ENCODE measurements at places on chromosomes 11 and 22.

DNA sequence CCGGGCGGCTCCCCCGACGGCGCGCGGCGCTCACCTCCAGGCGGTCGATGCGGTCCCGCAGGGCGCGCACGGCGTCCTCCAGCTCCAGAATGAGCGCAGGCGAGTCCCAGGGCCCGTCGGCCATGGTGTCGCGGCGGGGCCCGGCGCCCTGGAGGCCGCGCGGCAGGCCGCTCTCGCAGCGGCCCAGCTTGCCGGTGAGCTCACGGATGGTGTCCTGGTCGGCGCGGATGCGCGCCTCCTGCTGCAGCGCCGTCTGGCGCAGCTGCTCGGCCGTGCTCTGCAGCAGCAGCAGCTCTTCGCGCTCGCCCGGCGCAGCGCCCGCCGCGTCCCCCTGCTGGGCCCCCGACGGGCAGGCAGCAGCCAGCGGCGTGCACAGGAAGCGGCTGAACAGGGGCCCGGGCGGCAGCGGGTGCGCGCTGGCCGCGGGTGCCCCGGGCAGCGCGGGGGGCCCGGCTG, 599 bp downstream of the NPTXR start:
- DNase-seq: no peak

DNA sequence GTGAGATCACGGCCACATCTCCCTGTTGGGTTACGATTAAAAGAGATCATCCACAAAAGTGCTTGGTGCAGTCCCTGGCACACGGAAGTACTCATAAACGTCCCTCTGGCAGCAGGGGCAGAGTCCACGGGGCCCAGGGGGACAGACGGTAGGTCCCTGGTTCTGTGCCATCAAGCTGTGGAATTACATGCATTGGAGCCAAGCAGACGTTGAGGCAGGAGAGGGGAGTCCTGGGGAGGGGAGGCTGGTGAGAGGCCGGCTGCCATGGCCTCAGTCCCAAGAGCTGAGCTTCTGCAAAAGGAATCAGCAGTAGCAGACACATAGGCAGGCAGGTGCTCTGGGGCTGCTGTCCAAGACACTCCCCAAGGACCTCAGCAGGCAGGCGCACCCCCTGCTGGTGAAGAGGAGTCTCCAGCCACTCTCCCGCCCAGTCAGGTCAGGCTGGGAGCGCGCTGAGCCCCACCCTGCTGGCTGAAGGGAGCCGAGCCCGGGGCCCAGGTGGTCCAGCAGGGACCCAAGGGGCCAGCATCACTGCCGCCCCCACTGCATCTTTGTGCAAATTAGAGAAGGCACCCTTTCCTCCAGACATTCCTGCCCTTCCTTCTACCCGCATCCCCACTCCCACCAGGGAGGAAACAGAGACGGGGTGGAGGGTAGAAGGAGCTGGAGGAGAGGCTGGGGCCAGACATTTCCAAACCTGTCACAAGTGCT, 7.6 kb upstream of the KCTD17 start:
- DNase-seq: peak; percentile 47

GRCh38 chr11:45810431-45811108, 5.6 kb downstream of the SLC35C1 start:
- no peak for DNase-seq

GRCh38 chr11:12831471-12832202, 157.4 kb downstream of the TEAD1 start:
- DNase-seq: no peak

DNA sequence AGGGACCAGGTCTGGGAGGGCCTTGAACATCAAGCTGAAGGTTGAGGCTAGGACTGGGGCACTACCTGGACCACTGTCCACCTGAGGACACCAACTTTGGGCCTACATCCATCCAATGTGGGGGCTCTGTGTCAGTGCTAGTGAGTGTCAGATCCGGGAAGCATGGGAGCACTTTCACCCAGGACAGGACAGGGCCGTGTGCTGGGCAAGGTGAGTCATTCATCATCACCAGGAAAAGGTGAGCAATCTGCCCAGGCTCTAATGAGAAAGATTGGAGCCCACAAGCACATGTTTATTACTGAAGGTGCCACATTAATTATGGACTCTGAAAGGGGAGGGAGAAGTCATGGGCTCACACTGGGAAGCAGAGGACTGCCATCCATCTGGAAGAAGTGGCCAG, 39.7 kb upstream of the DRD2 start:
- no peak for DNase-seq

DNA sequence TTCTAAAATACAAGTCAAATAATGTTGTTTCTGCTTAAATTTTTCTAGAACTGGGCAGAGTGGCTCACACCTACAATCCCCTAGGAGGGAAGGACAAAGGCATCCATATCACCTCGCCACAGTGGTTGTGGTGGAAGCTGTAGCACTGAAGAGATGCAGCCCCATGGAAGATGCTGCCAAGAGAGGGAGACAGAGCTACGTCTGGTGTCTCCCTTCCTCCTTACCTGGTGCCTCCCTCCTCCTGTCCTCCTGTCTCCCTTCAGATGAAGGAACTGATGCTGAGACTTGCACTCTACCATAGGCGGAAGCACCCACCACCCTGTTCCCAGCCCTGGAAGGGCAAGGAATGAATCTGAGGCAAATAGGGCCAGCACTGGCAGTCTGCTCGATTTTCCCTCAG, 22.3 kb downstream of the MMP27 start:
- peak; percentile 15 for DNase-seq

DNA sequence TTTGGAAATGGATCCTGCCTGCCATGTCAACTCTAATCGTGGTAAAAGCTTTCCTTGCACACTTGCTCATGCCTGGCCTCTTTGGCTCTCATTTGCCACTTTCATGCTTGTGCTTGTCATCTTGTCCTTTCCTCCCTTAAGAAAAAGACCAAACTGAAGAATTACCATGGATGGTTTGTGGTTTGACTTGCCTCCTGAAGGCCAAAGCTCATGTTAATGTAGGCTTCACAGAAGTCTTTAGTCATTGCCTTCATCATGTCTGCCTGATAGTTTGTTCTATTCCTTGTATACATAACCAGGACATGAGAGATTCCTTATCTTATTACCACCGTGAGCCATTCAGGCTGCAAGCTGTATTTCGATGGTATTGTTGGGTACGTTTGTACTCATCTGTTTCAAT, 17.3 kb downstream of the TEAD1 start:
- DNase-seq: no peak

DNA sequence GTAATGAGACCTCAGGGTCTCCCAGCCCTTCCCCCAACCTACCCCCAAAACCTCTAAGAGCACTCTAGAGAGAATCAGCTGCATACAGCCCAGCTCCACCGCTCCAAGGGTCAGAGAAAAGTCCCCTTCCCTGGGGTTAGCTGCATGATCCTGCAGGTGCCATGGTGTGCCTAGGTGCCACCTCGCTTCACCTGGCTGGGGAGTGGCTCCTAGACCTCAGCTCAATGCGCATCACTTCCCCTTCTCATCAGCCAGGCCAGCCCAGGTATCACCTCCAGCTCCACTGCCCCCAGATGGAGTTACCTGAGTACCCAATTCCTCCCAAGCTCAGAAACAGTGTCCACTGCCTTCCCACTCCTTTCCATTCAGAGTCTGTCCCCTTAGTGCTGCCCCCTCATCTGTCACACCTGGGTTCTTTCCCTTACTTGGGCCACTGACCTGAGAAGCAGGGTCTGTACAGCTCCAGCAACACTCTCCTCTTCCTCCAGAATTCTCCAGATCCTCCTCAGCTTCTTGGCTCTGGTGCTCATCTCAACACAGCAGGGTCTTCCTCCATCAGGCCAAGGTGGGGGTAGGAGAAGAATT, 1.3 kb downstream of the STARD10 start:
- no peak for DNase-seq

DNA sequence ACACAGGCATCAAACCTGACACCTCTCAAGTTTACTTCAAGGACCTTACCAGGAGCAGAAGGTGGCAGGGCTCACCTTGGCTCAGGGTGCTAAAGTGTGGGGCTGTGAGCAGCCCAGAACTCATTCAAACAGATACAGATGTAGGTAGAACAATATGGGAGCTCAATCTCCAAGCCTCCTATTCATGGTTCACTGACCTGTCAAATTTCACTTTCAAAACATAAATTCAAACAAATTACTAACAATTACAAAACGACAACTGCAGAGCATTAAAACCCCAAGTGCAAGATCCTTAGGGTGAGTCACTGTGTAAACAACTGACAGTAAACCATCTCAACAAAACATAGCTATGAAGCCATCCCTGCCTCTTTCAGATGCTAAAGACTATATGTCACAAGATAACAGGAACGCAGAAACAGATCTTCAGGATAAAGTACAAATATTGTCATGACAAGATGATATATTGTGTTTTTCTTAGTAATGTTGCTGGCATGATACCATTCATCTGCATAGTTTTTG, 303.5 kb upstream of the ANO3 start:
- DNase-seq: no peak

DNA sequence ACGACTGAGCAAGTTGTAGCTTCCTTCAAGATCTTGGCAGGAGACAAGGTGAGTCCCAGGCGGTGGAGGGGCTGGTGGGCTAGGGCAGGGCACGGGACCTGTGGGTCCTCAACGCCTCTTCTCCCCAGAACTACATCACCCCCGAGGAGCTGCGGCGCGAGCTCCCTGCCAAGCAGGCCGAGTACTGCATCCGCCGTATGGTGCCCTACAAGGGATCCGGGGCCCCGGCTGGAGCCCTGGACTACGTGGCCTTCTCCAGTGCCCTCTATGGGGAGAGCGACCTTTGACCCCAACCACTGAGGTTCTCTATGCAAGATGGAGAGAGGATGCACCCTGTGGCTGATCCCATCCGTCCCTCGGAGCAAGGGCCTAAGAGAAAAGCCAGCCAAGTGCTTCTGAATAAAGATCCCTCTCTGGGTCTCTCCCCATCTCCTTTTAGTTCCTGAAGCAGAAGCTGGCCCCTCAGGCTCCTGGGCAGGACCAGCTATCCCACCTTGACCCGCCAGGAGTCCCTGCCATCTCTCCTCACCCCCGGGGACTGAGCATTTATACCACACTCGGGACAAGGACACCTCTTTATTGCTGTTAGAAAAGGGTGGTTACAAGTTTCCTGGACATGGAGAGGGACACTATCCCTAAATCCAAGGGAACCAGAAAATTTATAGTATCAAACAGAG, 5.4 kb downstream of the CTSF start:
- no peak for DNase-seq

Data from HCT116 (cell line).